ENCODE measurements at places on chromosomes 3 and 15.

DNA sequence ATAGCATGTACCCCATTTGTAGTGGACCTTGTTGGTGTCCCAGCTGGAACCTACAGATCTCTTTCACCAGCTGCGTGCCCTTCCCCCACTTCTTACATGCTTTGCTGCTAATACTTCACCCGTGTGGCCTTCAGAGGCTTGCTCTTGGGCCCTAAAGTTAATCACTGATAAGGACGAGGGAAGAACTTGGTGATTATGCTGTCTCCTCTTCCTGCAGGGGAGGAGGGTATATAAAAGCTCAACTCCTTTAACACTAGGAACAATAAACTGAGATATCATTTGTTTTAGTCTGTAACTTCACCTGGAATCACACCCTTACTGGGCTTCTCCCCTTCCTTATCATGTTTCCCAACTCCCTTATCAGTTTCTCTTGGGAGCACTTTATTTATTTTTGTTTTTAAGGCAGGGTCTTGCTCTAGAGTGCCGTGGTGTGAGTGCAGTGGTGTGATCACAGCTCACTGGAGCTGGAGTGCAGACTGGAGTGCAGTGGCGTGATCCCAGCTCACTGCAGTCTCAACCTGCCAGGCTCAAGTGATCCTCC lies 43.2 kb upstream of the PIK3R4 start:
- DNase-seq, result no peak

DNA sequence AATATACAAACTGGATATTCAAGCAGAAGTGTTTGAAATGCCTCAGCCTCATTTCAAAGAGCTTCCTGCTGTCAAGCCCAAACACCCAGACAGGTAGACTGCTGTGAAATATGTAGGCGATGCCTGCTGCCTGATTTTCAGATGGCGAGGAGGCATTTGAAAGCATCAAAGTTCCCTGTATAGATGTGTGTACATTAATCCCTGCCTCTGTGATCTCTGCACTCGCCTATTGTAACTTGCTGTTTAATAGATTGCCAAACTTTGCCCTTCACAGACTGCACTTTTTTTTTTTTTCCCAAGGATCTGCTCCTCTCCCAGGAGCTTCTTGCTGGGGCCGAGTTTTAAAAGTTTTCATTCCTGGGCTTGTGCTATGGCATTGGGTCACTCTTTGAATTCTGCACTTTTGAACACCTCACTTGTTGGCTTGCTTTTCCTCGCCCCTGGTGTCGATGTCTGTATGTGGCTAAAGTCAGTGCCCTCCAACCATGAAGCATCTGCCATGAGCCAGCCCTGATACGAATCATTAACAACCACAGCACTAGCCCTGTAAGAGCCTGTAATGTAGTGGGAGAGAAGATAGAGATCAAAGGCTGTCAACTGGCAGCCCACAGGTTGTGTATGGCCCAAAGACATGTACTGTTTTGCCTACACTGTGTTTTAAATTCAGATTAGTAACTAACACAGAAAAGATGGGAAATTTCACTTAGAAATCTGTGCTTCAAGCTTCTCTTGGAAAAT lies 287.6 kb upstream of the ICE2 start:
- DNase-seq, result no peak

GRCh38 chr15:69316291-69316690 lies 17.6 kb downstream of the PAQR5 start:
- DNase-seq, result no peak

DNA sequence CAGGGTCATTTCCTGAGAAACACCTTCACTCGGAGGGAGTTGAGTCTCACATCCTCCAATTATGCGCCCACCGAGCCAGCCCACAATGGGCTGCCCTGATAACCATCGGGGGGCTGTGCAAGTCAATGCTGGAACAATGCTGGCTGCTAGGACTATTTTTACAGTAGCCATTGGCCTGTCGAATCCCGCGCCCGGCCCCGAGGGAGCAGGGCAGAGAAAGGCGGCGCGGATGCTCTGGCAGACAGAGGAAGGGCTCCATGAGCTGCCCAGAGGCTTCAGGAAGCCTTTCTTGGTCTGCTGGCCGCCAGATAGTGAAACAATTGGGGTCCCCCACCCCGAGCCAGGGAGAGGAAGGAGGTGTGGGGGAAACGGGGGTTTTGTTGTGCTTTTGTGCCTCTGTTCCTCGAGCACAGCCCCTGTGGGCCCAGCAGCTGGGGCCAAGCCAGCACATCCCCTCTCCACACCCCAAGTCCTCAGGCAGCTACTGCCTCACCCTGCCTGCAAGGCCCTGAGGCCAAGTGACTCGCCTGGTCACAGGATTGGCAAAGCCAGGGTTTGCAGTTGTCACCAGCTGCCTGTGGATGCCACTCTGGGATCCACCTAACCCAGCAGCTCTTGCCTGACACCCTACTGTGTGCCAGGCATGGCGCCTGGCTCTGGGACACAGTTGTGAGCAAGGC lies 39.0 kb downstream of the SLC6A6 start:
- DNase-seq, result no peak

DNA sequence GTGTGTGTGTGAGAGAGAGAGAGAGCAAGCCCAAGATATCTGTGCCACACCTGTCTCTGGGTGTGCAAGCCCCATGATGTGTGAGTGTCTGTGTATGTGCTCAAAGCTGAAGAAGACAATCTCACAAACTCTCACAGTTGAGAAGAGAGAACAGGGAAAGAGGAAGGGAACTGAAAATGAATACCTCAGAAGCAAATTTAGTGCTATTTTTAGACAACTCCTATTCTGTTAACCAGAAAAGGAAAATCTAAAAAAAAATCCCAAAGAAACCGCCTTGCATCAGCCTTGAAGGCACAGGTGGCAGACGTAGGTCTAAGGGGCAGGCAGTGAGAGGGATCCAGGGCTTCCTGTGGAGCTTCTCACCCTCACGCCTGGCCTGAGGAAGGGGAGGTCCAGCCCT lies 47.8 kb downstream of the ATP2B2 start:
- no peak for DNase-seq

DNA sequence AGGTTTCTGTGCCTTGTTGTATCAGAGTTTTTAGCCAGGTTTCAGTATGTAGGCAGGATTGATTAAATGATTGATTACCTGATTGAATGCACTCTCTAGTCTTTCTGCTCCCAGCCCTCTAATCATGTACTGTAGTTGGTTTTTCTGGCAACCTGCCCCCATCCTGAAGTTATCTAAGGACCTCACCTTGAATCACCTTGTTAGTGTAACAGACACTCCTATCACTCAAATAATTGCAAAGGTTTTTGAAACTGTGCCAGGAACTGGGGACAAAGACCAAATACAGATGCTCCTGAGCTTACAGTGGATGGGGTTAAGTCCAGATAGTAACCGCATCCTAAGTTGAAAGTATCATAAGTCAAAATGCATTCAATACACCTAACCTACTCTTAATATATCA lies 141.5 kb upstream of the EIF1B start:
- no peak for DNase-seq

DNA sequence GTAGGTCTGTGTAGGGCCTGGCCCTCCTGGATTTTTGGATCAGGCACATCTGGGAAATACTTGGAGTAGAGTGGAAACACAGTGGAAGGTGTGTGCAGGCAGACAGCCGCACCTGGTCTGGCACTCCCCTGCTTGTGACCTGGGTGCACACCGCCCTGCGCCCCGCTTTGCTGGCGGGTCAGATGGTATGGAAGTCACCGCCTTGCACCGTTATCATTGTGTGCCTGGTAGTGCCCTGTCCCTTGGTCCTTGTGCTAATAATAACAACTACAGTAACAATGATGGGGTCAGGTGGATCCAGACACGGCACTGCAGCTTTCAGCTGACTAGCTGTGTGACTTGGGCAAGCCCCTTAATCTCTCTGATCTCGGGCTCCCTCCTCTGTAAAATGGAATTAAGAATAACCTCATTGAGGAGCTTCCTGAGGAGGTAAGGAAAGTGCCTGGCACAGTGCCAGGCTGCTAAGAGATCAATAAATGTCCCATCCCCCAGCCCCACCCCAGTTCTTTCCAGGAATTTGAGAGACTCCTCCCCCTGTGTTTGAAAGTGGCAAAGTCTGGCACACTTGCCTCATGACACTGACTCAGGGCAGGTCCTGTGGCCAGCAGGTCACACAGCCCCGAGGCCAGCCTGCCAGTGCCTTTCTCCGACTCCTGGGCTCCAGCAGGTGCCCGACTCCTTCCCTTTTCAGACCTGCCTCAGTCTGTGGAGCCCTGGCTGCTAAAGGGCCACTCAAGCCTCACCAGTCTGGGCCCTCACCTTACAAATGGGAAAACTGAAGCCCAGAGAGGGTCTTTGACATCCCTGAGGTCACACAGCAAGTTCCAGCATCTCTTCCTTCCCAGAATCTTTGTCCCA lies 9.8 kb downstream of the ISG20 start:
- peak; percentile 45 for DNase-seq

DNA sequence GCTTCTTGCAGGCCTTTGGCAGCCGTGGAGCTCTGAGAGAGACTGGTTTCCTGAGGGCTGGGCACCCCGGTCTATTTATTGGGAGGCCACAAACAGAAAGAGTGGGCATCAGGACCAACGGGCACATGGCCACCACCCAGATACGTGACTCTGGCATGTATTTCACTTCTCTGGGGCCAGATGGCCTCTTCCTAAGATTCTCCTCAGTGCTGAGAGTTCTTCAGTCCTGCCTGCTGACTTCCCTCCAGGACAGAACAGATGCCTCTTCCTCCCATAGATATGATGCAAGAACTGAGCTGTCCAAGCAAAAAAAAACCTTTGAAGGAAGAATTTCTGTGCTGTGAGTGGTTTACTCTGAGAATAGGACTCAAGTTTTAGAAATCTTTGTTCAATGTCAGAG lies 107.7 kb downstream of the IGF2BP2 start:
- DNase-seq, result no peak

GRCh38 chr3:52844290-52844975 lies 9.6 kb upstream of the MUSTN1 start:
- no peak for DNase-seq

DNA sequence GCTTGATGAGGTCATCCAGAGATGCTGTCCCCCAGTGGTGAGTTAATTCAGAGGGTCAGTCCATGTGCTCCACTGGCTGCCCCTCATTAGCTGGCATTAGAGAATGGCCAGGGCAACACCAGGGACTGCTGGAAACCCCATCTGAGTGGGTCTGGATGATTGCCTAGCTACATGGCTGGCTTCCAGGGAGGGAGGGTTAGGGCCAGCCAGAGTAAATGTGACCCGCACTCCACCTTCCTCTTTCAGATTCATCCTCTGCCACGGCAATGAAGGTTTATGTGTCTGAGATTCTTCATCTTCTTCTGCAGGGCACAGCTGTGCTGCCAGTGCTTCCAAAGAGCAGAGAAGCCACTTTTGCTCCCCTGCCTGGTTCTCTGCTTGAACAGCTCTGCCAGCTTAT lies 391.9 kb downstream of the OCA2 start:
- no peak for DNase-seq

DNA sequence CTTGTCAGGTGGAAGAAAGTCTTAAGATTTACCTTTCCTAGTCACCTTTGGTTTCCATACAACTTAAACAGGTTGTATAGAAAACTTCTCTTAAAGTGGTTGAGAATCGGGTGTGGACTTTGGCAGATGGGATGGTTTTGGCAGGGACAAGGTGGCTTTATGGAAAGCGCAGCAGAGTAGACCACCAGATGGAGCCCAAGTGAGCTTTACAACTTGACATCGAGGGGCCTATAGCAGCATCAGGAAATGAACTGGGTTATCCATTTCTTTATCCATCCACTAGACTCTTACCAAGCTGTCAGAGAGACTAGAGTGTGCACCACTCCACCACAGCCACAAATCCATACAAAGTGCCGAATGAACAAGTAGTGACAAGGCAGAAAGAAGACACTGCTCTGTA lies 85.3 kb upstream of the MBNL1 start:
- DNase-seq, result no peak

- DNase-seq, result no peak
Observed at GRCh38 chr3:99972380-99973104, 141.8 kb downstream of the FILIP1L start.

DNA sequence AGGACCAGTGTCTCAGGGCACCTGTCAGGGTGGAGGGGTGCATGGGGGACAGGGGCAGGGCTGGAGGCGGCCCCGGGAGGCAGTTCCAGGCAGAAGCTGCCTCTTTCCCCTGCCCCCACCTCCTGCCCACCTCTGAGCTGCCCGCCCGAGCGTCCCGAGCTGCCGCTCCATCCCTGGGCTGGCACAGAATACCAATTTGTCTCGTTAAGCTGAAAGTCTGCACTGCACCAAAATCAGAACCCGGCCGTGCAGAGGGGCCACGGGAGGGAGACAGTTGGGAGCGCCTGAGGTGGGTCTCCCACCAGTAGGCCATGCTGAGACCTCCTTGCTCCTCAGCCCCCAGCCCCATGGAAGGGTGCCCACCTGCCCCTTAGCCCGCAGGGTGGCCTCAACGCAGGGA lies 1.3 kb upstream of the ATP2B2 start:
- no peak for DNase-seq

GRCh38 chr15:60585743-60586708 lies 107.1 kb upstream of the ICE2 start:
- peak; percentile 14 for DNase-seq

DNA sequence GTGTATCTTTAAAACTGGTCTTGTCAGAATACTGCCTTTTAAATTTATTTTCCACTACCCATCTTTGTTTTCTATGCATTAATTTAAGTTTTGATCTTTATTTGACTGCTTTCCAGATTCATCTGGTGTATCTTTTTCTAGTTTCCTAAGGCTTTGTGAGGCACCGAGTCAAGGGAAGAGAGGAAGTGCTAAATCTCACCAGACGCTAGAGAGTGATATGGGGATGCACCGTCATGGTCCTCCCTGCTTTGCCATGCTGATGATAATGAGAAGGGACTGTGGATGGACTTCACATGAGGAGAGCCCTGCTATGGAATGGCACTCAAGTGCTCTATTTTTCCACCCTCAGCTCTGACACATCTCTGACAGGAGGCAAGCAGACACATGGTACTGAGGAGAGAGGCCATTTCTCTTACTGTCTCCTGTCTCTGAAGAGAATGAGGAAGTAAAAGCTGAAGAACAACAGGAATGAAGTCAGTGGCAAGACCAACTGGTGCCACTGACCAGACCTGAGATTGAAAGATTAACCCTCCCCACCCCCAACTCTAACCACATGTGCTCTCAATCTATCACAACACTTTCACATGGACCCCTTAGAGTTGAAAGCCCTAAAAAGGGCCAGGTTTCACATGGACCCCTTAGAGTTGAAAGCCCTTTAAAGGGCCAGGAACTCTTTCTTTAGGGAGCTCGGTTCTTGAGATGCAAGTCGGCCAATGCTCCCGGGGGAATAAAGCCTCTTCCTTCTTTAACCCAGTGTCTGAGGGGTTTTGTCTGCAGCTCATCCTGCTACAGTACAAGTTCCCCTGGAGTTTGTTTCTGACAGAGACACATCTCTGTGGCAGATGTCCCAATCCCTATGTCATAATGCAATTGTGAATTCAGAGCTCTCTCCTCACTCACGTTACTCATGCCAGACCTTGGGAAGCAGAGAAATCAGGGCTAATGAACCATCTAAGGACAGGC lies at the start of gene IQCF2:
Gene IQCF2, plus strand, starts transcription at position 913 of the 963 bp plus-strand sequence. CDS start 52 bp downstream, outside the sequence.
- no peak for DNase-seq

GRCh38 chr3:79685108-79685507 lies 82.7 kb downstream of the ROBO1 start:
- no peak for DNase-seq

DNA sequence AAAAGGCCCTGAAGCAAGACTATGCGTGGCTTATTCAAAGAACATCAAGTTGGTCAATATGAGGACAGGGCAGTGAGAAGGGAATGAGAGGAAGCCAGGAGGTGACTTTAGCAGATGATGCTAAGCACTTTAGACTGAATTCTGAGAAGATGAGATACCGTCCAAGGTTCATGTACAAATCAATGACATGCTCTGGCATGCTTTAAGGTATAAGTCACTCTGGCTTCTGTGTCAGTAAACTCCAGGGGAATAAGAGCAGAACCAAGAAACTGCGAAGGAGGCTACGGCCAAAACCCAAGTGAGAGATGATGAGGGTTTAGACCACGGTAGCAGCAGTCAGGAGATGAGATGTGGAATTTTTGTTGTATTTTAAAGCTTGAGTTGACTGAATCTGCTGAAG lies 8.9 kb upstream of the CCDC50 start:
- no peak for DNase-seq
